Stimulated activated CD8-positive, alpha-beta memory T cell treated with anti-CD3 and anti-CD28 coated beads, Interleukin-2, amount 100 ng/mL, for 48 hours (primary cell): ENCODE measurements at places on chromosomes 12 and 14.

DNA sequence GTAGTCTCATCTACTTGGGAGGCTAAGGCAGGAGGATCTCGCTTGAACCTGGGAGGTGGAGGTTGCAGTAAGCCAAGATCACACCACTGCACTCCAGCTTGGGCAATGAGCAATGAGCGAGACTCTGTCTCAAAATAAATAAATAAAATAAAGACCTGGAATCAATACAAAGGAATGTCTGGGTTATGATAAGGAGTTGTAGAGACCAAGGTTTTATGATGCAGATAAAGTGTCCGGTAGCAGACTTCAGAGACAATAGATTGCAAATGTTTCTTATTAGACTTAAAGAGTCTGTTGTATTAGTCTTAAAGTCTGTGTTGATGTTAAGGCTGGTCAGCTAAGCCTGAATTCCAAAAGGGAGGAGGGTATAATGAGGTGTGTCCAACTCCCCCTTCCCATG lies 35.2 kb upstream of the RNASE1 start:
- DNase-seq: no peak

DNA sequence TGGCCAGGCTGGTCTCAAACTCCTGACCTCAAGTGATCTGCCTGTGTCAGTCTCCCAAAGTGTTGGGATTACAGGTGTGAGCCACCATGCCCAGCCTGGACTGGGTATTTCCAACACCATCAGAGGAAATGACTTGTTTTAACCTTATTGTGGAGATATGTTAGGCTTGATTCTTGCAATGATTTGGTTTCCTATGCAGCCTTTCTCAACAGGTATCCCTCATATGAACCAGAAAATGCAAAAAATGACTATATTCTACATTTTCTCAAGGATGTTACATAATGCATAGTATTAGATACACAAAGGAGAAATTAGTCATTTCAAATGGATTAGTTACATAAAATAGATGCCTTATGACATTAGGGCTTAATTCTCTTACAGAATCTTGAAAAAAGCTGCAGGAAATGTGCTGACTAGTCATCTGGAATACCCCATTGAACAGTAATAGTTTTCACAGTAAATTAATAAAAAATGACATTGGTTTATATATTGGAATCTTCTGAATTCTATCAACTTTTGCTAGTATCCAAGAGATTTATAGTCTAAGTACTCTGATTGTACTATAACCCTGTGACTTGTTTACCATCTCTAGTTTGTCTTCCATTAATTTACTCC lies 132.6 kb downstream of the INSM2 start:
- DNase-seq: no peak

- DNase-seq: no peak
These were observed 18.7 kb downstream of the SETD1B start for GRCh38 chr12:121822393-121823100.

- no peak for DNase-seq
These were observed 16.1 kb upstream of the ADSS1 start for GRCh38 chr14:104707608-104708595.

DNA sequence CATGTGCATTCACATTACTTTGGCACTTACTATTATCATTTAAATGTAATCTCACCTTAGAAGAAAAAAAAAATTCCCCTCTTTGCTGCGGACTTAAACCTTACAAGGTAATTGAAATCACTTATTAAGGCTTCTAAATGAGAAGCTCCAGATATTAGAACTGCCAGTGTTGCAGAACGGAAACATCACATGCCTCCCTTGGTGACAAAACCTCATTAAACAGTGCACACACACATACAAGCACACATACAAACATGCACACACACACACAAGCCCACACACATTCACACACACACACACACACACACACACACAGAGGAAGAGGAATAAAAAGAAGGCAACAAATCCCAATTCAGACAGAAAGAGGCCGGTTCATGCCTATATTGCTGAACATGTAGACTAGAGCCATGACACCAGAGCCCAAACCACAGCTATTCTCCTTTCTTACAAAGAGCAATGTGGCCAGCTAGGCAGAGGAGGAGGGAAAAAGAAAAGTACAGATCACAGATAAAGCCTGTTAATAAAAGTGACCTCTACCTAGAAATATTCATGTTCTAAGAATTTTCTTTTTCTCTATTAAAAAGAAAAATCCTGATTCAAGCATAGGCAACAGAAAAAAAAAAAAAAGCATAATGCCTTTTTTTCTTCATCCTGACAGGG lies 405.2 kb upstream of the FLRT2 start:
- DNase-seq: no peak

DNA sequence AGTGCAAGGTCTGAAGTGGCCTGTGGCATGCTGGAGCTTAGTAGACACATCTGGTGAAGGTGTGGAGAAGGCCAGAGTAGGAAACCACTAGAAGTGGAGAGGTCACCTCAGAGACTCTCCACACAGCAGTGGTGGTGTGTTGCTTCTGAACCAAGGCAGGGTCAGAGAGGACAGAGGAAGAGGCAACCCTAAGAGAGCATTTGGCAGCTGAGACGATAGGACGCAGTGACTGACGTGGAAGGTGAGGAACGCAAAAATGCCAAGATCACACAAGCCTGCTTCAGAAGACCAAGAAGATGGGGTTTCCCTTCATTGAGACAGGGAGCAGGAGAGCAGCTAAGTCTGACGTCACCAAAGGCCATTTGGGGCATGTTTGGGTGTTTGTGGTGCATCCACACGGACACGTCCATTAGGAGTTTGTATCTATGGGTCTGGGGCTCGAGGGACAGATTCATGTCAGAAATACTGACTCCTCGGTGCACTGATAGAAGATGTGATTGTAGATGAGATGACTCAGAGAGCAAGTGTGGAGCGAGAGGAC lies 338.1 kb downstream of the CACNA1C start:
- DNase-seq: no peak

DNA sequence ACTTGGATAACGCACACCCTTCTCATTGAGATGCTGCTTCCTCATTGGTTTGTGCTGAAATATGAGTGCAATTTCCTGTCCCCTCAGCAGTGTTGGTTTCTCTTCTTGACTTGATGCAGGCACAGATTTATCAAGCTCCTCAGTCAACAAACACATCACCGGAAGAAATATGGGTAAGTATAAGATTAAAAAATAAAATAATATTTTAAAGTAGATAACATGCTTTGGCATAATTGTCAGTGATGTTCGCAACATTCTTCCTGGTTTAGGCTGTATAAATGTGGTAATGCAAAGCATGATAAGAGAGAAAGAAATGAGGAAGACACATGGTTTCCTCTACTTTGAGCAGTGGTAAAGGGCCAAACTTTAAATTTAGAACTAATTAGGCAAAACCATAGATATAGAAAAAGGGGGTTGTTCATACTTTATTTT lies at the start of gene GPR65:
GPR65 (plus strand) TSS at position 86 of the 432 bp plus-strand sequence. CDS start 5,713 bp downstream, outside the sequence.
- DNase-seq: no peak

- no peak for DNase-seq
These were observed 105.2 kb downstream of the DNAI7 start for GRCh38 chr12:25089738-25090137.

DNA sequence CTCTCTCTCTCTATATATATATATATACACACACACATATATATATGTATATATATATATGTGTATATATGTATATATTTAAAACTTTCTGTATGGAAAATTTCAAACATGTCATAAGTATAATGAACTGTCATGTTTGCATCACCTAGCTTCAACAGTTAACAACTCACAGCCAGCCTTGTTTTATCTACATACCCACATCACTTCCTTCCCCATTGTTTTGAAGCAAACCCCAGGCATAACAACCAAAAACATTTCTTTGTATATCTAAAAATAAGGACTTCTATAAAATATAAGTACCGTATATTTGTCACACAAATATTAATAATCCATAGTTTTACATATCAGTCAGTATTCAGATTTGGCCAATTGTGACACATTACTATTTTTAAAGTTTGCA lies 57.4 kb downstream of the PAPOLA start:
- no peak for DNase-seq

GRCh38 chr12:99282624-99283023 lies 364.9 kb upstream of the GARIN6 start:
- DNase-seq: no peak

GRCh38 chr12:48067250-48067938 lies 38.5 kb downstream of the SENP1 start:
- DNase-seq: no peak

GRCh38 chr12:130574402-130574801 lies 141.7 kb downstream of the RIMBP2 start:
- DNase-seq: no peak

GRCh38 chr12:3319723-3320492 lies 171.1 kb upstream of the PRMT8 start:
- no peak for DNase-seq
